Posterior cingulate gyrus (tissue), 11 donors: ENCODE measurements at places on chromosomes 7 and 10.

GRCh38 chr7:43112941-43113621, 634 bp downstream of the HECW1 start:
- DNase-seq: peak; percentile 24

DNA sequence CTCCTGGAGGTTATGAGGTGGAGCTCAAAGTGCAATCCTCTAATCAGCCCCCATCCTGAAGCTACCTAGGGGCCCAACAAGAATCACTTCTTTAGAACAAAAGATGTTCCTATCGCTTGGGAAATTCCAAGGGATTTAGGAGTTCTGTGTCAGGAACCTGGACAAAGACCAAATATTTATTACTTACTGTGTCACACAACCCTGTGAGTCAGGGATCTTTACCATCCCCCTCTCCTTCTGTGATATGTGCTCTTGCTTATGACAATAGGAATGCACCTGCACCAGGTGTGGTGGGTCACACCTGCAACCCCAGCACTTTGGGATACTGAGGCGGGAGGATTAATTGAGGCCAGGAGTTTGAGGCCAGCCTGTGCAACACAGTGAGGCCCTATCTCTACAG, 485.8 kb downstream of the PLXDC2 start:
- no peak for DNase-seq

GRCh38 chr7:76428868-76429805, 4.4 kb downstream of the ZP3 start:
- DNase-seq: no peak

DNA sequence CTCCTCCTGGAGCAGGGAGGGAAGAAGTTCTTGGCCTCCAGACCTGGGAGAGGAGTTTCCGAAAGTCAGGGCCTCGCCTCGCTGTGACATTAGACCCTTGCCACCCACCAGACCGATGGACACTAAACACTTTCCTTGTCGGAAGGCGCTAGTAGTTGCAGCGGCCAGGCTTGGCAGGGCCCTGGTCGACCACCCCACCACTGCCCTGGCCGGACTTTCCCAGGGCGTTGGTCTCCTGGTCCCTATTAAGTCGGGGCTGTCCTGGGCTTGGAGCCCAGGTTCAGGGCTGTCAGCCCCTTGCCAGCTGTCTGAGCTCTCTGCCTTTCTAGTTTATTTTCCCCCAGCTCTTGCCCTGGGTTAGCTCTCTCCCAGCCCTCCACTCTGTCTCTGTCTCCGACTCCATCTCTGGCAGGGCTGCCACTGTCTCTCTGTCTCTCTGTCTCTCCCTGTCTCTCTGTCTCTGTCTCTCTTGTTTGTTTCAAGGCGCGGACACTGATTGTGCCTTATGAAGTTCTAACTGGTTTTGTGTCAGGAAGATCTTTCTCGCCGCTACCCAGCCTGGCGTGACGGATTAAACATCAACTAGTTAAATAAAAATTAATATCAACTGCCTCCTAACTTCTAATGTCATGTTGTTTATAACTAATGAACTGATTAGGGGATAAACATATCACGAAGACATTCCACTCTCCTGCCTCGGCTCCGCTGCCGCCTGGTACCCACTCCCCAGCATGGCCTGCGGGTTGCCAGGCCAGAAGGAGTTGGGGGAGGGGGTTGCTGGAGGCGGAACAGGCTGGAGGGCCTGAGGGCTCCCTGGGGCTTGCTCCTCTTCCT, 13.8 kb upstream of the PAX2 start:
- no peak for DNase-seq

GRCh38 chr7:44977959-44978335, 868 bp downstream of the MYO1G start:
- DNase-seq: no peak

DNA sequence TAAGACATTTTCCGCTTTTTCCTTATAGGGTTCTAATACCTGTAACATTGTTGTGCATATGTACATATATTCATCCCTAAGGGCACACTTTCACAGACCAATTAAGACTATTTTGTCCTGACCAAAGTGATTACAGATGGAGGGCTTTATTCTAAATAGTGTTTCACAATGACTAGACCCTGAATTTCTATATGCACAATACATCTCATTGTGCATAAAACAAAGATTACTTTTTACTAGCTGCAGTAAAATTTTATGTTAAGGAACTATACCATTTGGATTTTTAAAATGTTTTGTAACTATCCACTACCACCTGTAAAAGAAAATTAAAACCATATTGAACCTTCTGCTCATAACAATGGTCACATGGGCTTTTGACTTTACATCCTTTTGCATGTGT, 87.8 kb downstream of the CTTNBP2 start:
- no peak for DNase-seq

DNA sequence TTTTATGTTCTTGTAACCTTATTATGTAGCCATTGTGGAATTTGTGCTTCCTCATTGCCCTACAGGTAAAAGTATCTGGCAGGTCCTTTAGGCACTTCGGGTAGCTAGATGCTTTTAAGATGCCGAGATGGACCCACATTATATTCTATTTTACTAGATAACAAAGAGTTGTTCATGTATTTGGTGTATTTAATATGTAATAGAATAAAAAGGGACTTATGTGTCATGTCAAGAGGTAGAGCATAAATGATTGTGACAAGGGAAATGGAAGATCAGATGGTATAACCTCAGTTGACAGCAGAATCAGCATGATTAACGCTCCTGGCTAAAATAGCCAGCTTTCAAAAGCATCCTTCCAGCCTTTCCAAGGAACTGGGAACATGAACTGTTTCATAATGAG, 50.6 kb downstream of the NPY start:
- no peak for DNase-seq

GRCh38 chr10:77964811-77965210, 38.3 kb upstream of the DLG5 start:
- DNase-seq: no peak
